ENCODE measurements at places on chromosomes 3 and 15. TPM values are rescaled to one million over a fixed set of nuclear protein-coding genes. Genes with fewer than 3 reads are reported as not detected.

ADGRG7 gene
- not detected for total RNA-seq

MST1R gene
- 6.9 TPM for total RNA-seq

GASK1A gene
- total RNA-seq, result not detected

ZNF774 gene
- total RNA-seq, result 0.62 TPM

PEX5L gene
- total RNA-seq, result not detected

KBTBD13 gene
- total RNA-seq, result not detected

UBE3A gene
- total RNA-seq, result 20.7 TPM

Data from A549 treated with CORT108297 at 1 μM for 4 hours (cell line).